Uterine smooth muscle cell (primary cell): ENCODE measurements at places on chromosomes 16 and 17. TPM values are rescaled to one million over a fixed set of nuclear protein-coding genes. Genes with fewer than 3 reads are reported as not detected.

The COPS3 gene
- 86.7 and 156 TPM in 2 replicates for total RNA-seq

The CACNG5 gene
- not detected in 2 replicates for total RNA-seq

The KRT24 gene
- not detected in 2 replicates for total RNA-seq

The ABCA6 gene
- 7.9 and 9.7 TPM in 2 replicates for total RNA-seq

The GCGR gene
- total RNA-seq, result not detected in 2 replicates

The SPIRE2 gene
- total RNA-seq, result 1.1 and 1.4 TPM in 2 replicates

The MYCBPAP gene
- total RNA-seq, result 1.7 and 2.0 TPM in 2 replicates

The CTRL gene
- 0.33 TPM in 1 of 2 replicates, not detected in the other for total RNA-seq

The CD68 gene
- total RNA-seq, result 12.8 and 16.2 TPM in 2 replicates

The PPY gene
- not detected in 2 replicates for total RNA-seq

The MAPK8IP3 gene
- total RNA-seq, result 42.9 and 44.9 TPM in 2 replicates

The RSAD1 gene
- 29.4 and 31.2 TPM in 2 replicates for total RNA-seq

The BRD7 gene
- 39.0 and 40.1 TPM in 2 replicates for total RNA-seq

The SHBG gene
- 0.11 and 0.37 TPM in 2 replicates for total RNA-seq

The ST6GALNAC1 gene
- total RNA-seq, result not detected in 2 replicates

The HSF4 gene
- total RNA-seq, result 5.2 and 14.0 TPM in 2 replicates

The SDR42E1 gene
- under 0.01 and 0.22 TPM in 2 replicates for total RNA-seq
